ENCODE measurements at places on chromosomes 12 and 14. TPM values are rescaled to one million over a fixed set of nuclear protein-coding genes. Genes with fewer than 3 reads are reported as not detected.

ANO2 gene
- total RNA-seq = 4.0 TPM

DNA sequence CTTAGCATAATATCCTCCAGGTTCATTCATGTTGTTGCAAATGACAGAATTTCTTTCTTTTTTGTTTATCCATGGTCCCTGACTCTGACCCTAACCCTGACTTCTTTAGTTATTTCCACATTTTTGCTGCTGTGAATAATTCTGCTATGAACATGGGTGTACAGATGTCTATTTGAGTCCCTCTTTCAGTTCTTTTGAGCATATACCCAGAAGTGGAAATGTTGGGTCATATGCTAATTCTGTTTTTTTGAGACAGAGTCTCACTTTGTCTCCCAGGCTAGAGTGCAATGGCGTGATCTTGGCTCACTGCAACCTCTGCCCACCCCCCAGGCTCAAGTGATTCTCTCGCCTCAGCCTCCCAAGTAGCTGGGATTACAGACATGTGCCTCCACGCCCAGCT, 33.1 kb downstream of the KNTC1 start:
- H3K27me3 ChIP-seq = no peaks in the 10 kb centered on the region
- no peak overlapping the region for H3K4me3 ChIP-seq
- H3K36me3 ChIP-seq = peaks cover 10% of the 10 kb centered on the region
- H3K4me1 ChIP-seq = no peaks in the 10 kb centered on the region
- DNase-seq = no peak

DNA sequence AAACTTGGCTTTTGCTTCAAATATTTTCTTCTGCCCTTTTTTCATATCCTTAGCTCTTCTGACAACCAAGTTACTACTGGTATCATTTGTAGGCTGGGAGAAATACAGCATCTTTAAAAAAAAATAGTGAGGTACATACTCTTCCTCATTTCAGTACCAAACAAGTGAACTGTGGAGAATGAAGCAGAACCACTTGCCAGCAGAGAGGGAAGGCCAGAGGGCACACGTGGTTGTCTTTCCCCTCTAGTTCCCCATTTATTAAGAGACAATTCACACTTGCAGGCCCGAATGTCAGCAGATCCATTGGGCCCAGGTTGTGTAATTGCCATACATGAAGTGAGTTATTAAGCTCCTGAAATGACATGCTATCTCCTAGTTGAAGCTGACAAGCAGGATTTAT, 3.2 kb downstream of the SUSD6 start:
- no peak for DNase-seq
- no peak overlapping the region for H3K4me3 ChIP-seq
- no peaks in the 10 kb centered on the region for H3K27me3 ChIP-seq

DBX2 gene
- total RNA-seq = 0.06 TPM

DNA sequence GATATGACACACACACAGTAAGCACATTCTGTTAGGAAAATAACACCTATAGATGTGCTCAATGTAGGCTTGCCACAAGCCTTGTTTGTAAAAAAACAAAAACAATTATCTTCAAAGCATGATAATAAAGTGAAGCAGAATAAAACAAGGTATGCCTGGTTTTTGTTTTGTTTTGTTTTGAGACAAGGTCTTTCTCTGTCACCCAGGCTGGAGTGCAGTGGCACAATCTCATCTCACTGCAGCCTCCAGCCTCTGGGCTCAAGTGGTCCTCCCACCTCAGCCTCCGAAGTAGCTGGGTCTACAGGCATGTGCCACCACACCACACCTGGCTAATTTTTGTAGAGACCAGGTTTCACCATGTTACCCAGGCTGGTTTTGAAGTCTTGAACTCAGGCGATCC, 52.4 kb upstream of the MON2 start:
- H3K4me1 ChIP-seq = no peaks in the 10 kb centered on the region
- no peak overlapping the region for H3K4me3 ChIP-seq
- no peaks in the 10 kb centered on the region for H3K36me3 ChIP-seq
- no peak overlapping the region for H3K27ac ChIP-seq
